Activated T-cell treated with anti-CD3 and anti-CD28 coated beads for 24 hours (primary cell): ENCODE measurements at places on chromosomes 7 and 10.

DNA sequence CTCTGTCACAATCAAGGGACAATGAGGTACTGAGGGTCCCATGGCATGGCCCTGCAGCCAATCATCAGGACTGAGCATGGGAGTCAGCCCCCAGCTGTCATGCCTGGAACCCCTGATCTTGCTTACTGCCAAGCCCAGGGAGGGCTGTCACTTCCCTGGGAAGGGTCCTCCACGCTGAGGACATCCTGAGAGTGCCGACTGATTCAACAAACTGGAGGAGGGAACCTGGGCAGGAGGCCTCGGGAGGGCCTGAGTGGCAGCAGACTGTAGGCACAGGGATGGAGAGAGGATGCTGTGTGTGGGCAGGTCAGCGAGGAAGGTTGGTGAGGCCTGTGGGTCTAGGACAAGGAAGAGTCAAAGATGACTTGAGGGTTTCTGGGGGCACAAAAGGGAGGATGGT is 154.3 kb downstream of the ZNF248 start:
- no peak for DNase-seq

DNA sequence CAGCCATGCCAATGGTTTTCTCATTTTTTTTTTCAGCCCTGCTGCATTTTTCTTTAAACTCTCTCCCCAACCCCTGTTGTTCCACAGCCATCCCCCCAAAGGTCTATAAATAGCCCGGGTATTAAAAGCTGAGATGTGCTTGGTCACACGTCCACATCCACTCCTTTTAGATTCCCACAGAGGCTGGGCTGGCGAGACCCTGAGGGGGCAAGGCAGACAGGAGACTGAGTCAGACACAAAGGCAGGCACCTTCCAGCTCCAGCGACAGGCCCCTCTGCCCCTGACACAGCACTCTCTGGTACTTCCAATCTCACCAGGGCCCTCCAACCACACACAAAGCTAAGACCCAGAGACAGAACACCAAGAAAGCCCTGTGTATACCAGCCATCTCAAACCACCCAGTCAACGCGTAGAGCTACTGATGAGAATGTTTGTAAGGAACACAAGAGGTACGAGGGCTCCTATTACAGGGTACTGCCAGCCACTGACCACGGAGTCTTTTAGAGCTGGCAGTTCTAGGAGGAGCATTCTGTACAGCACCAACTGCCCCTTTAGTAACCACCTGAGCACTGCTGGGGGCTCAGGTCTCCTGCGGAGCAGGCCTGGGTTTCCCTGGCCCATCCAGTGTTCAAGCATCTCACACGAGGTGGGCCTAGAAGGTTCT is 64.2 kb upstream of the DDC start:
- DNase-seq, result no peak

- no peak for DNase-seq
These were observed 121.4 kb downstream of the MAGI2 start for GRCh38 chr7:79332091-79332490.

GRCh38 chr10:6071181-6072175 is 9.3 kb upstream of the IL2RA start:
- DNase-seq, result no peak

- DNase-seq, result no peak
These were observed 55.7 kb downstream of the DDC start for GRCh38 chr7:50509459-50509858.

GRCh38 chr10:7986851-7987250 is 67.6 kb upstream of the GATA3 start:
- no peak for DNase-seq

GRCh38 chr7:48837266-48837665 is 87.1 kb upstream of the CDC14C start:
- DNase-seq, result no peak

DNA sequence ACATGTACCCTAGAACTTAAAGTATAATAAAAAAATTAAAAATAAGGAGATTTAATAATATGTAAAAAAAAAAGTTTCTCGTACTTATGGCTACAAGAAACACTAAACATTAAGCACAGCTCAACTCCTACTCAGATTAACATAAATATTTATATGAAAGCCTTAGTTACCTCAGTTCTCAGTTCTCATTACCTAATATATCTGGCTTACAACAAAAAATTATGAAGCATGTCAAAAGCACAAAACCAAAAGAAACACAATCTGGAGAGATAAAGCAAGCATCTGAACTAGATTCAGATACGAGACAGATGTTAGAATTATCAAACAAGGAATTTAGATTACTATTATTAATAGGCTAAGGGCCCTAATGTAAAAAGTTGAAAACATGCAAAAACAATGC is 40.1 kb downstream of the RNF133 start:
- DNase-seq, result no peak

- DNase-seq, result no peak
These were observed 109.1 kb downstream of the ELAPOR2 start for GRCh38 chr7:86950360-86950759.

DNA sequence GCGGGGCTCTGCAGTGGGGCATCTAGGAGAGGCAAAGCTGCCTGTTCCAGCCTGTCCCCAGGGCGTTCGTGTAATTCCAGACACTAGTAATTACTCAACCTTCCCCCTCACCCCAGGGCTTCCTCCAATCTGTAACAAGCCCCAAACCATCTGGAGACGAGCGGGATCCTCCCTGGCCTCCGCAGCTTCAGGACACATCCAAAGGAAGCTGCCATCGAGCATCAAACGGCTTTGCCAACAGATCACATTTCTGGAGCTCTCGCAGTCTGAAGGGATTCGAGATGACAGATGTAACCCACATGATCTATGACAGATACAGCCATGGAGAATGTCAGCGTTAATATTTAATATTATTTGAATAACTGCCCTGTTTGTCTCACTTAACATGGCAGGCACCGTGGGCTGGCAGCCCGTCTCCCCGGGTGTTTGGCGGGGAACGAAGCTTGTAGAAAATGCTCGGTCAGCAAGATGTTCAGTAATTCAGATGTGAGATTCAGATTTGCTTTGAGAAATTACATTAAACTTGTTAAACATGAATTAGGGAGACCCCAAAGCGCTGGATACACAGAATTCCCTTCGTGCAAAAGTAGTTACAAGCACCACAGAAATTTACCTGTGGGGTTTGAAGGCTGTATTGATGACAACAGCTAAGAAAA is 108.5 kb upstream of the C7orf33 start:
- no peak for DNase-seq

DNA sequence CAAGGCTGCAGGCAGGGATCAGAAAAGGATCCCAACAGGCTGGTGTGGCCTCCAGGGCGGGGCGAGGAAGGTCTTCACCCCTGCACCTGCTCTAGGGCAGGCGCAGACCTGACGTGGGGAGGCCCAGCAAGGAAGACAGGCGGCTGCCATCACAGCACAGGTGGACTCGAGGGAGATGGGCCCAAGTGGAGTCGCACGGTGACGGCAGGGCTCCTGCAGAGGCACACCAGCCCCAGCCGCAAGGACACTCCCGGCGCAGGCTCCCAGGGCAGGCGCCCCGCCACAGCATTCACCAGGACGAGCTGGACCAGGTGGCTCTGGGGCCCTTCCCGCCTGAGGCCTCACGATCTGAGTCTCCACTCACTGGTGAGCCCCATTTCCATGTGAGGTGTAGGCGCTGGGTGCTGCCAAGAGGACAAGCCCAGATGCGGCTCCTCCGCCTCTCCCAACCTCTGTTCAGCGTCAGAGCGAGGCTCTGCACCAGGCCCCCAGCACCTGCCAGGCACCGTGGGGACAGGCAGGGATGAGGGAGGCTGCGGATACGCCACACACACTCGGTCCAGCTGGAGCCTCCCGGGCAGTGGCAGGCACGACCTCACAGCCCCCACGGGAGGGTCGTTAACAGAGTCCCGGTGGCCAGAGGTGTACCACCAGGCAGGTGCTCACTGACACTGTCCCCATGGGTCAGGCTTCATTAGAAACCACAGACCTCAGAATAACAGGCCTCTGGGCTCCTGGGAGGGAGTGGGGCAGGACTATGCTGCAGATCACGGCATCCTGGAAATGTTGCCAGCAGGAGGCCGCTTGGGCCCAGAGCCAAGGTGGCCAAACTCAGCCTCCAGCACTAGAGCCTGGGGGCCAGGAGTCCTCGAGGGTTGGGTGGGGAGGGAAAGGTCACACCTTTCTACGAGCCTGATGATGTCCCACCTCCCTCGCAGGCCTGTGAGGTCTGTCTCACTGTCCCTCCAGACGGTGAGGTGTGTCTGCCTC is 111.6 kb downstream of the MAD1L1 start:
- no peak for DNase-seq

- no peak for DNase-seq
These were observed 595.9 kb downstream of the KCNMA1 start for GRCh38 chr10:77041636-77042258.

DNA sequence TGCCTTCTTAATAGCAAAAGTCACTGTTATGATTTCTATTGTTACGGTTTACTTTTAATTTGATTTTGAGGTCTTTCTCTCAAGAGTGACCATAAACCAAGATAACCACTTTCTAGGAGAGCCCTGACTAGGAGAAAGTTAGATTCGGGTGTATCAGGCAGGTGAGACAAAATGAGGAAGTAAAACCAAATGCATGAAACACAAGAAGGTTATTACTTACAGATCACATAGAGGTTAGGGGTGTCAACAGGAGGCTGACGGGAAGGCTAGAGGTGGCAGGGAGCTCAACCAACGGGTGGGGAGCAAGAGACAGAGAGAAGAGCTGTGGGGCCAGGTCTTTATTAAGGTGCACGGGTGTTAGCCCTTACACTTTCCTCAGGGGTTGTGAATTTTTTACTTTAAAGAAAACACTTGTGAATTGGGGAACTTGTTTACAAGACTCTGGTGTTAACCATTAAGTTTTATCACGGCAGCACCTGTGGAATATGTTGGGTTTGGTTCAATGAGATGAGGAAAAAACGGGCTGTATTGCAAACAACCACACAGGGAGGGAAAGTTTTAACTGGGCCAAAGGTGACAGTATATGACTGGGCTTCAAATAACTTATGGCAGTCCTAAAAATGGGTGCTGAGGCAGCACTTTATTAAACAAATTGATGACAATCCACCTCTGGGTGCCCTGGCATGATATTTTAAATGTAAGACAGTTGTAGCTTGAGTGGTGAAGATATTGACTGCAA is 154.9 kb downstream of the SDHAF3 start:
- no peak for DNase-seq

- DNase-seq, result peak; percentile 61
These were observed at the start of the genes ACTR3C and LRRC61 for GRCh38 chr7:150322833-150323681. ACTR3C (minus strand) TSS chr7:150323545; CDS start chr7:150295296, 28,249 bp downstream. LRRC61 (plus strand) TSS chr7:150323355; CDS start chr7:150336862, 13,507 bp downstream.

GRCh38 chr10:120278069-120278468 is 179.0 kb upstream of the PLPP4 start:
- no peak for DNase-seq

DNA sequence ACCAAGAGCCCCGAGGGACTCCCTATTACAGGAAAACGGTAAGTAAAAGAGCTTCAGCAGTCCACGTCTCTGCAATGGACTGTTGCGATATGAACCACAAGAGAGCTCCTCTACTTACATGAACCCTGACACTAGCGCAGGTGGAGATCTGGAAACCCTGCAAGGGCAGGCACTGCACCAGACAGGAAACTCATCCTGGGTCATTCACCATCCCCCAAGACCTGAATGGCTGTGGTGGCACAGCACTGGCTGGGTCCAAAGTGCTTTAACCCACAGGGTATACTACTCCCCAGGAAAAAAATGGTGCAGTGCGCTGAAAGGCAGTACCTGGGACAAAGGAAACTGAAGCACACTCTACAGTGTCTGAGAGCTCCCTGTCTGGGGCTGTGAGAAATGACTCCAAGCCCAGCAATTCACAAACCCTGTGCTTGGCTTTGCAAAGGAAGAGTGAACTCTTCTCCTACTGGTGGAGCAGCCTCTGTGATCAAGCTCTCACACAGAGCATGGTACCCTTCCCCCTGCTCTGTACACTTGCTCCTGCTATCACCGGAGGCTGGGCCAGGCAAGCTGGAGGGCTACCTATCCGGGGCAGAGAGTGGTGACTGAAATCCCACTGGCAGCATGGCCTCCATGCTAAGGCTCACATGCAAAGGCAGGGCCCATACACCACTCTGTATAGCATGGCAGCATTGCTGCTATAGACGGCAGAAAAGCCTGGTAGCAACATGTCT is 44.9 kb downstream of the HIBADH start:
- no peak for DNase-seq

- DNase-seq, result peak; percentile 11
These were observed 23.9 kb upstream of the CALD1 start for GRCh38 chr7:134755422-134756022.

DNA sequence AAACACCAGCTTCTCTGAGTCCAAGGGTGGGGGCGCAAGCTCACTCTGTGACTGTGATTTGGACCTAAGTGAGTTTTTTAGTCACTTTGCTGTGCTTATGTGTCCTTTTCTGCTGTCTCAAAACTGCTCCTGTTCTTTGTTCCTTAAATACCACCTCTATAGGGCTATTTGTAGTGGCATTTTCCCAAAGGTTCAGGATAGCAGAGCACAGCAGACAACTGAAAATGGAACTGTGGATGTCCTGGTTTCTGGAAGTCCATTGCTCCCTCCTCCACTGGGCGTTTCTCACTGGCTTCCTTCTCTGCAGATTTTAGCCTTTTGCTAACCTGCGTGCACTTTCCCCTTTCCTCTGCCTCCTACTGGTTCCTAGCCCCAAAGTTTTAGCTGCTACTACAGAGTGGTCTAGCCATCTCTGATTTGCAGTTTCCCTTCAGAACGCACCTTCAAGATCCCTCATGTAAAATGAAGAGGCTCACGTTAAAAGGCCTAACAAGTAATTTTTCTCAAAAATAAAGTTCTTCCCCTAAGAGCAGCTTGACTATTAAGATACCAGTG is 25.6 kb downstream of the BLVRA start:
- no peak for DNase-seq

- no peak for DNase-seq
These were observed 213.3 kb downstream of the WDR11 start for GRCh38 chr10:121064491-121064890.

GRCh38 chr7:158778471-158778870 is 50.8 kb downstream of the ESYT2 start:
- no peak for DNase-seq

GRCh38 chr7:21469894-21470293 is 42.0 kb downstream of the SP4 start:
- DNase-seq, result no peak

GRCh38 chr10:76354212-76354738 is 922.9 kb downstream of the LRMDA start:
- DNase-seq, result no peak

DNA sequence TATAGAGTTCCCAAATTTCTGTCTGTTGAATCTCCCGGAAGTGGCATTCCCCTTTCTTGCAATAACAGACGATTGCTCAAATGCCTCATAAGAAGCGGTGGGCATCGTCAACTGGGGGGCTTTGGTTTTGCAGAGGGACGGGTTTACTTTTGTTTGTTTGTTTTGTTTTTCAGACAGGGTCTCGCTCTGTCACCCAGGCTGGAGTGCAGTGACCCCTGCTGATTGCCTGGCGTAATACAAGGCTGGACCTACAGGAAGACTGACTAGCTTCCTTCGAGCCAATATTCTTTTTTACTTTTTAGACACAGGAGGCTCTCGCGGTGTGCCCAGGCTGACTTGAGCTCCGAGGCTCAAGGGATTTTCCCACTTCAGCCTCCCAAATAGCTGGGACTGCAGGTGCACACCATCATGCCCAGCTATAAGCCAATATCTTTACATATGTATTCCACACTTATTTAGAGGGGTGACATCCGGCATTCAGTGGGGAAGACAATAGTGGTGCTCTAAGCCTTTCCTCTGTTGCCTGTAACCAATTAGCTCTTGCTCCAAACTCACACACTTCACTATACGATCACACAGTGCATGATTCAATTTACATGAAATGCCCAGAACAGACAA is 58.1 kb downstream of the FHIP2A start:
- no peak for DNase-seq

GRCh38 chr10:111837985-111838384 is 345.6 kb downstream of the GPAM start:
- DNase-seq, result no peak
